ENCODE measurements at places on chromosomes 7 and 10.

DNA sequence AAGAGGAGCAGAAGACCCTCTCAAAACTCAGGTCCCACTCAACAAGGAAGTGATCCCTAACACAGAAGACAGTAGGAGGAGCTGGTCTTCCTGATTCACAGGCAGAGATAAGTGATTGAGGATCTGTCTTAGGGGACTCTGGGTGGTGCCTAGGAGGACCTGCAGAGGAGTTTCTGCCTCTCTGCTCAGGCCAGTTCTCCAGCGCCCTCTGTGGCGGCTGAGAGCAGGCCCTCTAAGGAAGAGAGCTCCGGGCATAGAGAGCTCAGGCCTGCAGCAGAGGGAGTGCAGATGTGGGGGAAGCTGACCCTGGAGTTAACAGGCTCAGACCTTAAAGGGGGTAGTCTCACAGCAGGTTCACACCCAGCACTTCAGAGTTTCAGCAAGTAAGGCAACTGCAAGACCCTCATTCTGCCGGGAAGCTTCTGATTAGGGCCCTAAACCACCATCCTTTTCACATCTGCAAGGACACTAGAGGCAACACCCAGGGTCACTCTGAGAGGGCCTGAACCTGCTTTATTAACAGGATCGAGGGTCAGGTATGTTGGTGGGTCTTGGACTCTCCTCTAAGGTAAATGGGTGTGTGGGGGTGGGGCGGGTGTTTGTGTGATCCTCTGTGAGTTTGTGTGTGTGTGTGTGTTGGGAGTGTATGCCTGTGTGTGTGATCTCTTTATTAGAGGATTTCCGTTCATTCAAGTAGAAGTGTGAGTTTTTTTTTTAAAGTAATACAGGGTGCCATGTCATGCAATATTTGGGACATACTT, 57.6 kb upstream of the TARP start:
- no peak for DNase-seq

DNA sequence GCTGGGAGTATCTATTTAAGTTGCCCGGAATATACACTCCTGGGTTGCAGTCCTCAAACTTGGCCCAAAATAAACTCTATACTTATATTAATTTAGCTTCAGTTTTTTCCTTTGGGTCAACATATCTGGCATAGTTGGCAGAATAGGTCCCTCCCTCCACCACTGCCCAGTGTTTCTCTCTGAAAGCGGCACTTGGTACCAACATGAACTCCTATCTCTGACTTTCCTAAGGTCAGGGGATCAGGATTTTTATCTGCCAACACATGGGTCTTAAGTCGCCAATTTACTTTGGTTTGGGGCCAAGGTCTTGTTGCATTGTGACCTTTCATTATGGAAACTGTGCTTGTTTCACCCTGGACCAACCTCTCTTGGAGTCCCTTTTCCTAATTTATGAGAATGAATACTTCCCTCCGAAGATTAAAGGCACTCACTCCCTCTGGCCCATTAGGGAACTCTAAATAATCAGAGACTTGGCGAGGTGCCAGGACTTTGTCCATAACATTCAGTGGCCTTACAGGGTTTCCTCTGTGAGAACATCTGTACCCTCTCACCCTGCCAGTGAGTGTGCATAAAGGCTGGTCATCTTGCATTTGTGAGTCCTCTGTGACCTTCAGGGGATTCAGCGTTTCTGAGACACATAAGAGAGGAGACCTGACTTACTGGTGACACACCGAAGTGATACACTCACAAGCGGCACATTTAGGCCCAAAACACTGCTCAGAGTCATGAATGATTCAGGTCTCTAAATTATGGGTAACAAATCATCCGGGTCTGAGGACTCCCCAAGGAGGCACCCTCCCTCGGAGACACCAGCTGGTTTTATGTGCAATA, 19.7 kb upstream of the FKBP9 start:
- no peak for DNase-seq

DNA sequence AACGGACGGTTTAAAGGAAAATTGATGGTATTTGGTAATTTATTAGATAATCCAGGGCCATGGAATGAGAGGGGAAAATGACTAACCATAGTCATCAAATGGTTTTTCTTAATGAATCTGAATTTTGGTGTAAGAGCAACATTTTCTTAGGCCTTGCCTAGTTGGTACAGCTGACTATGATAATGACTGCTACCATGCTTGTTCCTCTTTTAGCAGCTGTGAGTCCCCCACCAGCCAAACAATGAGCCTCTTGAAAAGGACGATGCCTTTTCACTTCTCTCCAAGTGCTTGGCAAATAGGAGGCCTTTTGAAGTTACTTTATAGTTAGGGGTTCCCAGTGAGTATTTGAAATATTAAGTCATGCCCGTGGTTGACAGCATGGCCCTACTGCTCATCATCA, 53.0 kb downstream of the TRUB1 start:
- no peak for DNase-seq

- no peak for DNase-seq
These were observed 278.8 kb downstream of the GPR158 start for GRCh38 chr10:25453619-25454018.

DNA sequence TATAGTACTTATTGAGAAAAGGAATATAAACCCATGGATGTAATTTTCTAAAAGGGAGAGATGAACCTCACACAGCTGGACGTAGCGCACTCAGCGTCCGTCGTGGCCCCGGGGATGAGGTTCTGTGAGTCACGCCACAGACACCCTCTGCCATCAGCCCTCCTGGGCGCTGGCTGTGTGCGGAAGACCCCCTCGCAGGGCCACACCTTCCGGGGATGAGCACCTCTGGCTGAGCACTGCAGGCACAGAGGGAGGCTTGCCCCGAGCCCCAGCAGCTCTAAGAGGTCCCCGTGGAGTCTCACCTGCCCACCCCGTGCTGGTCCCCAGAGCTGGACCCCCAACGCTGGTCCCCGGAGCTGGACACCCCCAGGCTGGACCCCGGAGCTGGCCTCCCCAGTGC, 215.8 kb downstream of the PTPRN2 start:
- DNase-seq: no peak

- no peak for DNase-seq
These were observed 82.8 kb upstream of the VIPR2 start for GRCh38 chr7:159227433-159227832.

GRCh38 chr7:120989257-120990220, 1.0 kb downstream of the CPED1 start:
- DNase-seq: no peak

DNA sequence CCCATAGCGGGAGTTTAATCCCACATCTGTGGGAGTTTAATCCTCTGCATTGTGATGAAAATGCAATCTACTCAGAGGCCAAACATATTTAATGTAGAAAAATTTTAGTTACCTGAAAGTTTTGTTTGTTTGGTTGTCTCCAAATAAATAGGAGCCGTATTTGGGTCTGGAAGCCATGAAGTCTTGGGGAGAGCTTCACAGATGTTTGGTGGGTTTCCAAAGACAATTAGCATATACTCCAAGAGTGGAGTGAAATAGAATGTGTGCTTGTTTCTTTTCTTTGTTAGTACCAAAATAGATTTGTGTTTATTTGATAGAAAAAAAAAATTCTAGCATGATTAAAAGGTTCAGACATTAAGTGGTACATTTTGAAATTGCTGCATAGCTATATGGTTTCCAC, 50.9 kb downstream of the ANK3 start:
- DNase-seq: no peak

- no peak for DNase-seq
These were observed 57.0 kb downstream of the CC2D2B start for GRCh38 chr10:95964756-95965155.

DNA sequence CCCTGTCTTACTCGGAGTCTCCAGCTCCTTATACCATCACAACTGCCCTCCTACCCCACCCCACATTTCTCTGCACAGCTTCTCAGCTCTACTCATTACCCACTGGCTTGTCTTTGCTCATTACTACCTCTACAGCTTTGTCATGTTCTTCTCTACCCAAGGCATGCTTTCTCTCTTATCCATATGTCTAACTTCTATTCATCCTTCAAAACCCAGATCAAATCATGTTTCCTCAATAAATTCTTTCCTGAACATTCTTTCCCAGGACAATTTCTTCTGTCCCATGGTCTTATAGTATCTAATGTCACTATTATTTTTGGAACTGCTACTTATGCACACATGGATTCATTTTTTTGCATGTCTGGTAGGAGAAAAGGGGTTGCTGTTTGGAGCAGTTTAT, 231.4 kb downstream of the PTEN start:
- DNase-seq: no peak

DNA sequence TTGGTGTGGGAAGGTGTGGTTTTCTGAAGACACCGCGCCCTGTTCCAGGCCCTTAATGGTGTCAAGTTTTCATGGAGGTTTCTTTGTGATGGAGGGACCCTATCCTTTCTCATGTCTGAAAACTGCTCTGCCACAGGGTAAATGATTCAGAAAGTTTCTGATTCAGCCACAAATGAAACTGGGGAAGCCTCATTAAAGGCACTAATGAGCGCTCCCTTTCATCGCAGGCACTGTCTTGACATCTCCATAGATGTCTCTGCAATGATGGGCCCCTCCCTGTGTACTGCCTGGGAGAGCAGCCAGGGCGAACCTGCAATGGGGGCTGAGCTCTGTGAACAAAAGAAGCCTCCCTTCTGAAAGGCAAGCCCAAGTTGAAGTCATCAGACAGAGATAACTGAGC, 355.3 kb downstream of the PRPF18 start:
- no peak for DNase-seq

- DNase-seq: no peak
These were observed 259.6 kb upstream of the PPP2R2D start for GRCh38 chr10:131641231-131641630.

DNA sequence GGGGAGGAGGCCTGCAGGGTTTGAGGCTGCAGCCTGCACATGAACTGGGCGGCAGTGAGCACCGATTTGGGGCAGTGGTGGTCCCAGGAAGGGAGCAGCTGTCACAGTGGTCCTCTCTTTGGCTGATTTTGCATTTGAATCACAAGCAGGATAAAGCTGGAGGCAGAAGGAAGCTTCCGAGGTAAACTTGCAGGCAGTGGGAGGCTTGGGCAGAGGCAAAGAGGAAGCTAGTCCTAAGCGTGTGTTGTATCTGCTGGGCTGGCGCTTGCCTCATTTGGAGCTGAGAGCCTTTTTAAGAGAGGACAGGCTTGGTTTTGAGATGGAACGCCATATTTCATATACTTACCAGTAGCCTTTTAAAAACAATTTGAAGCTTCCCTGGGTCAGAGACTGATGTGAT, 177.2 kb upstream of the PODXL start:
- DNase-seq: no peak

DNA sequence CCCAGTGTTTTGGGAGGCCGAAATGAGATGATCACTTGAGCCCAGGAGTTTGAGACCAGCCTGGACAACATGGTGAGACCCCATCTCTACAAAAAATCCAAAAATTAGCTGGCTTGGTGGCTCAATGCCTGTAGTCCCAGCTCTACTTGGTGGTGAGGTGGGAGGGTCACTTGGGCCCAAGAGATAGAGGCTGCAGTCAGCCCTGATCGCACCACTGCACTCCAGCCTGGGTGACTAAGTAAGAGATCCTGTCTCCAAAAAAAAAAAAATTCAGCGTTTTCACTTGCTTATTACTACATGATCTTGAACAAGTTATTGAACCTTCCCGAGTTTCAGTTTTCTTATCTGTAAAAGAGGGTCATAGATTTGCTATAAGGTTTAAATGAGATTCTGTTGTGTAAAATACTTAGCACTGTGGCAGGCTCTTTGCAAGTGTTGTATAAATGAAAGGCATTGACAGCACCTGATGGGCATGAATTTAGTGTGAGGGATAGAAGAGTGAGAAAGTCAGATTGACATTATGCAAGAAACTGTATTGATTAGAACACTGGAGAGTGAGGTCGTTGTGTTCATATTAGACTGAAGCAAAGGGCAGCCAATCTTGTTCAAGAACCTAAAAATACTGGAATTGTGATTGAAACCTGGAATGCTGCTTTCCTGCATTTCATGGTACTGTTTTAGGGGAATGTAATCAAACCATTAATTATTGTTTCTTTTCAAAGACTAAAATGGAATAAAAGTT, 136.8 kb downstream of the LCOR start:
- DNase-seq: no peak

DNA sequence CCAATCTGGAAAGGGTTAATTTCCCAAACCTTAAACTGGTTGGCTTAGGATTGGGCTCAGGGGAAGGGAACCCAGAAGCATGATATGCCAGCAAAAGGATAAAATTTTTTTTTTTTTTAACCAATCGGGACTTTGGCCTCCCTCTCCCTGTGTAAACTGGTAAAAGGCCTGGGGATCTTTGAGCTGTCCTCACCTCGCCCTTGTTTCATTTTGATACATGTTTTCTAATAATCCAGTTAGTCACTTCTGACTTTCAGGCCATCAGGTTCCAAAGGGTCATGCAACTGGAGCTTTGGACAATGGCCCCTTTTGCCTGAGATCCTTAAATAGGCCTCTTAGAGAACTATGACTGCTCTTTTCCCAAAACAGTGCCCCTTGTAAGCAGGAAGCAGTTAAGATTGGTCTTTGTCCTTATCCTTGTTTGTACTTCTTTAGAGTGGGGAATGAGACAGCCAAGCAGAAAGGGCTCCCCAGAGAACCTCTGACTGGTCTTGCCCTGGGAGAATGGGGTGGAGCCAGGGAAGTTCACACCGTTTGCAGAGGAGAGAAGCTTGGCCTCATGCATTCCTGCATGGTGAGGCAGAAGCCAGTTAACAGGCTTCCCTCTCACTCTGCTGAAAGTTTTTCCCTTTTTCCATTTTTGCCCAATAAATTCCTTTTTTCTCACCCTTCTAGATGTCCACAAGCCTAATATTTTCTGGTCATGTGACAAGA, 424.2 kb upstream of the CNTNAP2 start:
- no peak for DNase-seq

- DNase-seq: no peak
These were observed 226.0 kb downstream of the PRPF18 start for GRCh38 chr10:13812804-13813203.

- no peak for DNase-seq
These were observed 19.0 kb downstream of the MSRB2 start for GRCh38 chr10:23114228-23114850.

GRCh38 chr10:131786756-131787605, 113.8 kb upstream of the PPP2R2D start:
- DNase-seq: peak; percentile 9

- DNase-seq: no peak
These were observed 99.3 kb downstream of the DIP2C start for GRCh38 chr10:589961-590680.
